Left lobe of liver (tissue), 2 donors: ENCODE measurements at places on chromosomes 6 and 20. TPM values are rescaled to one million over a fixed set of nuclear protein-coding genes. Genes with fewer than 3 reads are reported as not detected.

Gene ZSCAN23
- 0.40 TPM for total RNA-seq

GRCh38 chr20:8221887-8222419 lies 89.9 kb downstream of the PLCB1 start:
- DNase-seq: no peak

Gene EEF1A1
- 3,300 TPM for total RNA-seq

- DNase-seq: no peak
Measured at GRCh38 chr6:48919555-48919954, 543.5 kb downstream of the MMUT start.

DNA sequence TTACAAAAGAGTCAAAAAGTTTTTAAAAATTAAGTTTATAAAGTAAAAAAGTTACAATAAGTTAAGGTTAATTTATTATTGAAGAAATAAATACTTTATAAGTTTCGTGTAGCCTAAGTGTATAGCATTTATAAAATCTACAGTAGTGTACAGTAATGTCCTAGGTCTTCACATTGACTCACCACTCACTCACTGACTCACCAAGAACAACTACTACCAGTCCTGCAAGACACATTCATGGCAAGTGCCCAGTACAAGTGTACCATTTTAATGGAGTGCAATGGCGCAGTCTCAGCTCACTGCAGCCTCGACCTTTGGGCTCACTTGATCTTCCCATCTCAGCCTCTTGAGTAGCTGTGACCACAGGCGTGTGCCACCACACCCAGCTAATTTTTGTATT lies 128.2 kb downstream of the GPX5 start:
- no peak for DNase-seq

DNA sequence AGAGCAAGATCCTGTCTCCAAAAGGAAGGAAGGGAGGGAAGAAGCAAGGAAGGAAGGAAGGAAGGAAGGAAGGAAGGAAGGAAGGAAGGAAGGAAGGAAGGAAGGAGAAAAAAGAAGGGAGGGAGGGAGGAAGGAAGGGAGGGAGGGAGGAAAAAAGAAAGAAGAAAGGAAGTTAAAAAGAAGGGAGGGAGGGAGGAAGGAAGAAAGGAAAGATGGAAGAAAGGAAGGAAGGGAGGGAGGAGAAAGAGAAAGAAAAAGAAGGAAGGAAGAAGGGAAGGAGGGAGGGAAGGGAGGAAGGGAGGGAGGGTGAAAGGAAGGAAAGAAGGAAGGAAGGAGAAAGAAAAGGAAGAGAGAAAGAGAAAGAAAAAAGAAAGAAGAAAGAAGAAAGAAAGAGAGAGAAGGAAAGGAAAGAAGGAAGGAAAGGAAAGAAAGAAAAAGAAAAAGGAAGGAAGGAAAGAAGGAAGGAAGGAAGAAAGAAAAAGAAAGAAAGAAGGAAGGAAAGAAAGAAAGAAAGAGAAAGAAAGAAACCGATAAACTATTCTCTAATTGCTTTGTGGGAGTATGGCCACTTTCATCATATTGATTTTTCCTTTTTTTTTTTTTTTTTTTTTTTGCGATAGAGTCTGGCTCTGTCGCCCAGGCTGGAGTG lies 9.5 kb downstream of the HLA-DRA start:
- DNase-seq: no peak
